Transverse colon (tissue), 4 donors: ENCODE measurements at places on chromosomes 2 and 18.

DNA sequence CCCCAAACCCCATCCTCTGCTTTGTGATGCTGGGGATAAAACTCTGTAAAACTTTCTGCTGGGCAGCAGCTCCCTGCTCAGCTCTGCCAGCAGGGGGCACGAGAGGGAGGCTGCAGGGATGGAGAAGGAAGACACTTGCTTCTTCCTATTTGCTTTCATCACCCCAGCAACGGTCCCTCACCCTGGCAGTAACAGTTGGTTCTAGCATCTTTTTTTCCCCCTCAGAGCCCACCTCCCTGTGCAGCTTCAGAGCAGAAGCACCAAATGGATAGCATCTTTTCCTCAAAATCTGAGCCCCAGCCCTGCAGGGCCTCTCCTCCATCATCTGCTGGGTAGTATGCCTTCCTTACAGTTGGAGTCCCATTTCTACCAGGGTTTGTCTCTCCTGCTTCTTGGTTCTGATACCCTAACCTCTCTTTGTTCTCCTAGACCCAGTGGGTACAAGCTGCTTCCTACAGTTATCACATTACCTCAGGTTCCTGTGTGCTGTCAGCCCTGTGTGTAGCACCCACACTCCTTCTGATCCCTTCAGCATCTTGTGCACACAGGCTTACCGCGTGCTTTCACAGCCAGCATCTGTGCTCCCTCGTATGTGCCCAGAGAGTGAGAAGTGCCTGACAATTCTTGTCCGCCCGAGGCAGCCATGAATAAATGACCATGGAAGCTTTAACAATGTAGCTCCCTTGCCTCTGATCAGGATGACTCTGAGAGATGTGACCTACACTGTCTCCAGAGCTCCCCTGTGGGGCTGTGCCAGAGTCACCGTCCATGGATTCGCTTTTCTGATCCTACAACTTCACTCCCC is 14.5 kb downstream of the CKAP2L start:
- H3K27ac ChIP-seq: no peak overlapping the region
- no peak overlapping the region for H3K4me3 ChIP-seq
- H3K27me3 ChIP-seq: no peaks in the 10 kb centered on the region
- H3K4me1 ChIP-seq: peaks cover 6% of the 10 kb centered on the region
- H3K36me3 ChIP-seq: no peaks in the 10 kb centered on the region

GRCh38 chr2:15617778-15618448 is 26.2 kb downstream of the DDX1 start:
- H3K36me3 ChIP-seq: no peaks in the 10 kb centered on the region
- no peak overlapping the region for H3K27ac ChIP-seq
- no peaks in the 10 kb centered on the region for H3K27me3 ChIP-seq
- no peaks in the 10 kb centered on the region for H3K4me1 ChIP-seq

- no peaks in the 10 kb centered on the region for H3K36me3 ChIP-seq
- no peak overlapping the region for H3K27ac ChIP-seq
- DNase-seq: no peak
Observed at GRCh38 chr2:222239091-222239490, 59.7 kb downstream of the PAX3 start.

DNA sequence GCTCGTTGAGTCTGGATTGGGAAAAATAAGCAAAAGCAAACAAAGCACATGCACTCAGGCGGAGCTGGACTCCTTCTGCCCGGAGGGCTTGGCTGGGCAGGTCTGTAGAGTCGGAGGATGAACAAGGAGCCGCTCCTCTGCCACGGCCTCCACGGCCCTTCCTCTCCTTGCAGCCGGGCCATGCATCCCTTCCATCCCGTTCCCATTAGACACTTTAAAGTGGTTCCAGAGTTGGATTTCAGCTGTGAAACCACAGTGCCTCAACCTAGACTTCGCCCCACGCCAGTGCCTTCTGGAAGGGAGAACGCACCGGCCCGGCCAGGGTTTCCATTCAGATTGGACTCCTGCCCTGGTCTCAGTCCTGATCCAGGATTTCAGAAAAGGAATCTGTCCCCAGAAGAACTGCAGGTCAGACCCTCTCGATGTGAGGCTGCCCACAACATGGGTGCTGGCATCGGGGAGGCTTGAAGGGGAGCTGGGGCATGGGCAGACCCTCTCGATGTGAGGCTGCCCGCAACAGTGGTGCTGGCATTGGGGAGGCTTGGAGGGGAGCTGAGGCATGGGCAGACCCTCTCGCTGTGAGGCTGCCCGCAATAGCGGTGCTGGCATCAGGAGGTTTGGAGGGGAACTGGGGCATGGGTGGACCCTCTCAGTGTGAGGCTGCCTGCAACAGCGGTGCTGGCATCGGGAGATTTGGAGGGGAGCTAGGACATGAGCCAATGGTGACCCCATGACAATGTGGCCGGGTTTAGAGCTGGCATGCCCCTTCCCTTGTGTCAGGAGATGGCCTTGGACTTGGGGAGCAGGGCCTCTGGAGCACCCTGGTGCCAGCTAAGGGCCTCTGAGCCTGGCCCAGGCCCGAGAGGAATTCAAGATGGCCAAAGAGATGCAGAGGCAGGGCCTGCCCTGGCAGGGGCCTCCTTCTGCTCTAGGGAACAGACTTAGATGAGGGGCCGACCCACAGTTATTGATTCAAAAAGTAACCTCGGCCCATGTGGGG is 304.5 kb downstream of the NDUFA10 start:
- DNase-seq: no peak
- no peak overlapping the region for H3K27ac ChIP-seq
- no peaks in the 10 kb centered on the region for H3K36me3 ChIP-seq
- H3K4me3 ChIP-seq: no peak overlapping the region
- H3K27me3 ChIP-seq: no peaks in the 10 kb centered on the region

- no peak overlapping the region for H3K27ac ChIP-seq
- peaks cover 31% of the 10 kb centered on the region for H3K36me3 ChIP-seq
- H3K4me3 ChIP-seq: no peak overlapping the region
- no peaks in the 10 kb centered on the region for H3K27me3 ChIP-seq
Observed at GRCh38 chr2:231063347-231063746, 6.7 kb downstream of the PSMD1 start.

- no peak for DNase-seq
- peaks cover 26% of the 10 kb centered on the region for H3K27me3 ChIP-seq
- no peak overlapping the region for H3K4me3 ChIP-seq
- no peaks in the 10 kb centered on the region for H3K36me3 ChIP-seq
- no peak overlapping the region for H3K27ac ChIP-seq
Observed at GRCh38 chr2:240224676-240225075, 84.2 kb upstream of the OTOS start.

DNA sequence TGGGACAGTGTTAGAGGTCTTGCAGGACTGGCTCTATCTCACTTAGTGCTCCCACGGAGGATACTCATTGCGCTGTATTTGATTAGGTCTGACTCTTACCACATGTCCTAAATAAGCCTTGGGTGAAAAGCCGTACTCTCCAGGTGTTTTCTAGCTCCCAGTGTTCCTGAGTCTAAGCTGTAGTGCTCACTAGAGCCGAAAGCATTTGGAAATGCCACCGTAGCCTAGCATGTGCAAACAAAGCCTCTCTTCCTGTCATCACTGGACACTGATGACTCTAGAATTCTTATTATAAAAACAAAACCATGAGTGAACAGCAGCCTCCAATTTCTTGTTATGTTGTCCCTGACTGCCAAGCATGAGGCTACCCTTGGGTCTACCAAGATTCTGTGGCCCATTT is 206.2 kb downstream of the TPGS2 start:
- H3K36me3 ChIP-seq: no peaks in the 10 kb centered on the region
- H3K27ac ChIP-seq: no peak overlapping the region
- DNase-seq: no peak

GRCh38 chr18:21291106-21291505 is 49.1 kb downstream of the GREB1L start:
- no peaks in the 10 kb centered on the region for H3K4me1 ChIP-seq
- no peaks in the 10 kb centered on the region for H3K36me3 ChIP-seq
- DNase-seq: no peak
- H3K27me3 ChIP-seq: no peaks in the 10 kb centered on the region

GRCh38 chr2:240983361-240983995 is 14.9 kb upstream of the SNED1 start:
- peaks cover 29% of the 10 kb centered on the region for H3K4me1 ChIP-seq
- peaks cover 22% of the 10 kb centered on the region for H3K27me3 ChIP-seq
- no peak overlapping the region for H3K27ac ChIP-seq
- peak; percentile 44 for DNase-seq

GRCh38 chr2:174682007-174682577 is 82.2 kb downstream of the CHRNA1 start:
- H3K4me3 ChIP-seq: peak overlapping the region; percentile 77
- DNase-seq: peak; percentile 31
- H3K36me3 ChIP-seq: no peaks in the 10 kb centered on the region
- H3K27me3 ChIP-seq: peaks cover 12% of the 10 kb centered on the region
- peaks cover 17% of the 10 kb centered on the region for H3K4me1 ChIP-seq

DNA sequence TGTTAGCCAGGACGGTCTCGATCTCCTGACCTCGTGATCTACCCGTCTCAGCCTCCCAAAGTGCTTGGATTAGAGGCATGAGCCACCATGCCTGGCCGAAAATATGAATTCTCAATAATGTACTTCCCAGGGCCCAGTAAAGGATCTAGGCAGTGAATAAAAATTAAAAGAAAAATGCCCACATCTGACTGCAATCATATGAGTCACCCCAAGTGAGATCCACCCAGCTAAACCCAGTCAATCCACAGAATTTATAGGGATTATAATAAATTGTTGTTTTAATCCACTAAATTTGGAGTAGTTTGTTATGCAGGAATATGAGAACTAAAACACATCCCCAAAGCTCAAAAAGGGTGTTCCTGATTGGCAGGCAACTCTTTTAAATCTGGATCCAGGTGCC is 93.5 kb upstream of the STK39 start:
- DNase-seq: no peak
- H3K36me3 ChIP-seq: no peaks in the 10 kb centered on the region
- no peak overlapping the region for H3K27ac ChIP-seq
- no peaks in the 10 kb centered on the region for H3K27me3 ChIP-seq
- H3K4me1 ChIP-seq: no peaks in the 10 kb centered on the region
- H3K4me3 ChIP-seq: no peak overlapping the region

DNA sequence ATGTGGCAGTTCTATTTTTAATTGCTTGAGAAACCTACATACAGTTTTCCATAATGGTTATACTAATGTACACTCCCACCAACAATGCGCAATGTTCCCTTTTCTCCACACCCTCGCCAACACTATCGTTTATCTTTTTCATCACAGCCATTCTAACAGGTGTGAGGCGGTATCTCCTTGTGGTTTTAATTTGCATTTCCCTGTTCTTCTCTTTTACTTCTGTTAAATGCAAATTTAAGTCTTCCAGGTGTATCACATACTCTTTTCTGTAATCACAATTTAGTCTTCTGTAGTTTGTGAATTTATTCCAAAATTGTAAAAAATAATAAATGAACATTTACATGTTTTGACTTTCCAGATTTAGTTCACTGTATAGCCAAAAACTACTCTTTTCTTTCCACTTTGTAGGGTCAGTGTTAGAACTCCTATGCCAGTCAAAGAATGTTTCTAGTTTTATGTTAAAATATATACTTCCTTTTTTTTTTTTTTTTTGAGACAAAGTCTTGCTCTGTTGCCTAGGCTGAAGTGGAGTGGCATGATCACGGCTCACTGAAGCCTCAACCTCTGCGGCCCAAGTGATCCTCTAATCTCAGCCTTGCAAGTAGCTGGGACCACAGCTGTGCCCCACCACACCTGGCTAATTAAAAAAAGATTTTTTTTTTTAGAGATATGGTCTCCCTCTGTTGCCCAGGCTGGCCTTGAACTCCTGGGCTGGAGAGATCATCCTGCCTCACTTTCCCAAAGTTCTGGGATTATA is 15.4 kb upstream of the ACYP2 start:
- H3K4me1 ChIP-seq: no peaks in the 10 kb centered on the region
- H3K4me3 ChIP-seq: no peak overlapping the region
- no peaks in the 10 kb centered on the region for H3K36me3 ChIP-seq
- H3K27ac ChIP-seq: peak overlapping the region; percentile 49

- H3K4me3 ChIP-seq: peak overlapping the region; percentile 96
- H3K36me3 ChIP-seq: no peaks in the 10 kb centered on the region
- peak overlapping the region; percentile 99 for H3K27ac ChIP-seq
- no peaks in the 10 kb centered on the region for H3K27me3 ChIP-seq
- DNase-seq: peak; percentile 64
Observed at GRCh38 chr2:84971510-84972206, 697 bp downstream of the KCMF1 start.

- H3K27me3 ChIP-seq: peaks cover 22% of the 10 kb centered on the region
- H3K27ac ChIP-seq: peak overlapping the region; percentile 84
- H3K4me1 ChIP-seq: peaks cover 23% of the 10 kb centered on the region
Observed at GRCh38 chr2:240435948-240436682, 652 bp downstream of the GPC1 start.

DNA sequence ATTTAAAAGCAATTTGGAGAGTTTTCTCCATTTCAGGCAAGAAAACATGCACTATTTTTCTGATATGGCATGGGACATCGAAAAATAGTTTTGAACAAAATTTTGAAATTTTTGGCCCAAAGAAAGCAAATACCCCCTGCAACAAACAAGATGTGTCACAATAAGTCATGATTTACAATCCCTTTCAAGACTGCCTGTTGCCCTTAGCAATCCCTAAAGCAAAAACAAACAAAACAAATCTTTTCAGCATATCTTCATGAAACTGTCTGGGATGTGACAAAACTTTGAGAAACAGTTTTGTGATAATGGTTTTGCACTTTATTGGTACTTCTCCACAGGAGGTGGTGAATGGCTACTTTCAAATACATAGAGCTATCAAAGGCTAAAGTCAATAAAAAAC is 1888.7 kb upstream of the PIK3C3 start:
- H3K4me1 ChIP-seq: no peaks in the 10 kb centered on the region
- H3K4me3 ChIP-seq: no peak overlapping the region
- no peaks in the 10 kb centered on the region for H3K27me3 ChIP-seq
- no peaks in the 10 kb centered on the region for H3K36me3 ChIP-seq

DNA sequence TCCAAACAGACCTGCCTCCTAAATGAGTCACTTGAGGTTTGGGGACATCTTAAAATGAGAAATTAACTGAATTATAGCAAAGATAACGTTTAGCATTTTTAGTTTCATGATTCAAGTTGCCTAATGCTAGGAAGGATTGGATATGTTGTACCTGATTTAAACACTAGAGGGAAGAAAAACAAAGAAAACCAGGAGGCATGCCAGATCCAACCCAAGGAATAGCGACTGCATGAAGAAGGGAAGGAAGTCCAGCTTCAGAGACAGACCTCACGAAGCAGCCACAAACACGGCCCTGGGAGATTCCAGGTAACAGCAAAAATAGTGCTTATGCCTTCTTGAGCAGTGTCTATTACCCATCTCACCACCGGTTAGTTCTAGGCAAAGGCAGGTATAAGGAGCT is 499.9 kb upstream of the SPHKAP start:
- H3K27ac ChIP-seq: no peak overlapping the region
- no peaks in the 10 kb centered on the region for H3K36me3 ChIP-seq
- no peaks in the 10 kb centered on the region for H3K4me1 ChIP-seq
- H3K27me3 ChIP-seq: no peaks in the 10 kb centered on the region
- H3K4me3 ChIP-seq: no peak overlapping the region

- no peaks in the 10 kb centered on the region for H3K36me3 ChIP-seq
- H3K4me1 ChIP-seq: no peaks in the 10 kb centered on the region
- H3K4me3 ChIP-seq: no peak overlapping the region
- H3K27ac ChIP-seq: no peak overlapping the region
- DNase-seq: no peak
Observed at GRCh38 chr2:218193701-218194100, 23.3 kb upstream of the ARPC2 start.
